ENCODE measurements at places on chromosomes 5 and 9.

- no peak for DNase-seq
Measured at GRCh38 chr5:150419630-150420270, 7.0 kb upstream of the CD74 start.

DNA sequence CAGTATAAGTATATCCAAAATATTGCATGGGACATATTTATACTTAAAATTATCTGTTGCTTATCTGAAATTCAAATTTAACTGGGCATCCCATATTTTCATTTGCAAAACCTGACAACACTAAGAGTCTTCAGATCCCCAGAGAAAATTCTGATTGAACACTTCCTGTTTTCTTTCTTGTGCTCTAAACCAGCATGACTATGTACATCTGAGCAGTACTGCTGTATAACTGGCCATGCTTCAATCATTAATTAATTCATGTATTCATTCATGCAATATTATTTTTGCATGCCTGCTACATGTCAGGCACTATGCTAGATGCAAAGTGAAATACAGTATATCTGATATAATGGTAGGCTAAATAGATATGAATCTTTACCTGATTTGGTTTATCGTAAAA, 461.2 kb downstream of the TLR4 start:
- no peak for DNase-seq

DNA sequence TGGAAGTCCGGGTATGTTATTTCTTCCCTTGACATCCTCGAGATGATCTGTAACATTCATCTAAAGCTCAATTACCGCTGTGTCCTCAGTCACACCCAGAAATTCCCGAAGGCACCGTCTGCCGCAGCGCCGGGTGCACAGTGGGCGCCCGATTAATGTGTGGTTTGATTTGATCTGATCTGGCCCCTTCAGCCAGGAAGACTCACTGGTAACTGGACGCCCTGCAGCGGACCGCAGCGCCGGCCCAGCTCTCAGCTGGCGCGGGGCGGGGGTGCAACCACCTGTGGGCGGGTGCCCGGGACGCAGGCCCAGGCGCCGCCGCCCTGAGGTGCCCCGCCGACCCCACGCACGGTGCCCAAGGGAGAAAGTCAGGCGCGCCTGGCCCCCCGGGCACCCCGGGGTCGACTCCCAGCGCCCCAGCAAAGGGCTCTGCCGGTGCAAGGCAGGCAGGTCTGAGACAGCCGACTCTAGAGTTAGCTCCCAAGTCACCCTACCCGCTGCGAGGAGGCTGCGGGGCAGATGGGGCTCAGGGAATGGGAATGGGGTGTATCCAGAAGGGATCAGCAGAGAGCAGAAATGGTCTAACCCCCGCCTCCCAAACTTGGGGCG, 1.7 kb downstream of the EPB41L4B start:
- no peak for DNase-seq

GRCh38 chr9:105679257-105680022, 14.9 kb upstream of the TMEM38B start:
- DNase-seq: no peak

DNA sequence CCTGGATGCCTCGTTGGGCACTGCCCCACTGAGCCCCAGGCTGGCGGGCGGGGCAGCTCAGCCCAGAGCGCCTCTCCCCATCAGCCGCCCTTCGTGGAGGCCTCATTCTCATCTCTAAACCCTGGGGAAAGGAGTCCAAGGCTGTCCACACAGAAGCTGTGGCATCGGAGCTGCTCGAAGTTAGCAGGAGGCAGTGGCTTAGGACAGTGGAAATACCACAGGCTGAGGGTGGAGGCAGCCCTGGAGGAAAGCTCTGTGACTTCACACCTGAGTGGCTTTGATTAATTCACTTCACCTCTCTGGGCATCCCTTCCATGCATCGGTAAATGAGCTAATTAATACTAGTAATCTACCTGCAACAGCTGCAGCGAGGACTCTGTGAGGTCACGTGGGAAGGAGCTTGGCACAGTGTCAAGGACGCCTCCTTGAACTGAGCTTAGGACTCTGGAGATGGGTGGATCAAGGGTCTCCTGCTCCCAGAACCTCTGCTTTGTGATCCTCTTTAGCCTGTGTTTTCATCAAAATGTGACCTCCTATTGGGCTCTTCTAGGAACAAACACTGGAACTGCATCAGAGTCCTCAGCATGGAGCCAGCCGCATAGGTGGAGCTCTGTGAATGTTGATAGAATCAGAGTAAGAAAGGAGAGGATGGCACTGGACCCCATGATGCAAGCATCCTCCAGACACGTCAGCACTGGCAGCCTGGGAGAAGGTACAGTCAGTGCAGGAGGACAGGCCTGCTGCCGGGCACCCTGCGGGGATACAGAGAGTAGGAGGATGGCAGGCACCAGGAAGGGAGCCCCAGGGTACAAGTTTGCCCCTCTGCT, 842 bp upstream of the ANGPTL2 start:
- no peak for DNase-seq

GRCh38 chr9:104173067-104173466, 79.0 kb downstream of the SMC2 start:
- DNase-seq: no peak

DNA sequence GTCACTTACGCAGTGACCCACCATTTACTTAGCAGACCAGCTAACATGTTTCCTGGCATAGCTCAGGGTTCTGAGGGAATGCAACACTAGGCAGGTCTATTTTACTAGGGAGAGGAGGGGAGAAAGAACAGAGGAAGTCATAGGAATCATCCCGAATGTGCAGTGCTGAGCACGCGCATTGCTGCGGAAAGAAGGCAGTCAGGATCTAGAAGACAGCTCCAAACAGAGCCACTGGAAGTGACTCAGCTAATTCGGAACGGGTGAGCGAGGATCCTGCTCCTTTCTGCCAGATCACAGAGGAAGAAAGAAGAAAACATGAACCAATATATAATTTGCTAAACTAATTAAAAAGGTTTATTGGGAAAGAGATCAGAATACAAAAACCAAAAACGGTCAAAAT, 339.8 kb downstream of the EFNA5 start:
- no peak for DNase-seq

DNA sequence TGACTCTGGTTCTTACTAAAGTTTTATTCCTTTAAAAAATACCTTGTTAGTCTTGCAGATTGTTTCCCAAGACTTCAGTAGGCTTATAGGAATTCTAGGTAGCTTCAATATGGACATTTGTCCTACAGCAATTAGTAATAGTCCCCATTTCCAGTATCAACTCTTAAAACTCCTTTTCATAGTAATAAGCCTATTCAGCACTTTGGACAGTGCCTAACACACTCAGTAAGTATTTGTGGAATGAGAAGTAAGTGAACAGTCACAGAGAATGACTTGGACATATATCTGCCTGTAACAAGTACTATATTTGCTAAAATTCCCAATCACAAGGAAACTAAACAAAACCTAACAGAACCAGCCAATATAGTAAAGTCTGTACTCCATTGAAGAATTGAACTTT, 1291.8 kb upstream of the DMAC1 start:
- DNase-seq: no peak

DNA sequence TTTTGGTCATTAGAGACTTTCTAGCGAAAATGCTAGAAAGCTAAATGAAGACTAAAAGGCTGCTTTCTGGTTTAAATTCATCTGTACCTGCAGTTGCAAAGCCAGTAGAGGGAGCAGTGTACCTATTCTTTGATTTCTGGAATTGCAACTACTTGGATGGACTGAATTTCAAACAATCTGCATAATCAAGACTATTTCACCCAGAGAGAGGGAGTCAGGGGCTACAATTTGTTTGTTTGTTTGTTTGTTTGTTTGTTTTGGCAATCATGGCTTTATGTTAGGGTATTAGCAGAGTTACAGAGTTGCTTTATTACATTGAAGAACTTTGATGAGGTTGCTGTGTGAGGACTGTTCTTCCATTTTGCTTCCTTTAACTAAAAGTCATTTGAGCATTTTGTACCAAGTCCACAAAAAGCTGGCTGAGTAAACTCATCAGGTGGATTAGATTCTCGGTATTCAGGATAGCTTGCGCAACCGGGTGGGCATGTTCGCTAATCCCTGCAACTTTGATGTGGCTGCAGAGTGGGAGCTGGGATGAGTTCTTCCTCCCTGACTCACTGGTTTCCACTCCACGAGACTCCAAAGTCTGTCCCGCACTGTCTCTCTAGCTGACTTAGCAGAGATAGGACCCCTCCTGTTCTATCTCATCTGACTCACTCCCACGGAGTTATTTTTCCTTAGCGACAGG, 80.0 kb upstream of the TUT7 start:
- no peak for DNase-seq

- no peak for DNase-seq
Measured at GRCh38 chr5:88979244-88979643, 96.3 kb upstream of the MEF2C start.

DNA sequence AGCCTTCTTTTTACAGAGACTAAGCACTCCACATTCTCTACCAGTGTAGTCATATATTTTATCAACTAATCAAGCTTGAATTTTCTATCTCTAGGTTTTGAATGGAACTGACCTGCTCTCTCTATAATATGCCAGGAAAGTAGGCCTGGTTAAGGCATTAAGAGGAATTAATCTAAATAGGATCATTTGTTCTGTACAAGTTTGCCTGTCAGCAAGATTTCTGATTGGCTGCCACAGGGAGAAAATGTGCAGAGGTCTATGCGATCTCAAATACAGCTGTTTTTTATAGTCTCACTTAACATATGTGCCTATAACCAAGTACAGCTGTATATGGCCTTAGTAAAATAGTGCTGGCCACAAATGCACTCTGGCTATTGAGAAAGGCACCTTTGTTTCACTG, 418.8 kb downstream of the KDM4C start:
- DNase-seq: no peak

- no peak for DNase-seq
Measured at GRCh38 chr5:158876263-158876942, 223.3 kb downstream of the EBF1 start.

DNA sequence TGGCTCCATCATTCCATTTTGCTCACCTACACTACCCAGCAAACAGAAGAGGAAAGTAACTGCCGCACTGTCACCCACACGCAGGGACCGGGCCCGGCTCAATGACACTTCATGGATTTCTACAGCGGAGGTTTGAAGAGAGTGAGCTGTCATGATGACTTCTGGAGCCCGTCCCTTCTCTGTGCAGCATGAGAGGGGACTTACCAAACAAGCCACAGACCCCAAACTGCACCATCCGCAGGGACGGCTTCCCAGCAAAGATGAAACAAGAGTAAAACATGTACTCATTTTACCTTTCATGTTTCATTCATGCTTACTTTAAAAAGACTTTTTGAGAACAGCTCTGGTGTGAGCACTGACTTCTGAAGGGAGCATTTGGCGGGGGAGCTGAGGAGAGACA, 99.5 kb downstream of the TLE1 start:
- DNase-seq: no peak

- DNase-seq: no peak
Measured at GRCh38 chr9:125996791-125997190, 249.6 kb downstream of the PBX3 start.

DNA sequence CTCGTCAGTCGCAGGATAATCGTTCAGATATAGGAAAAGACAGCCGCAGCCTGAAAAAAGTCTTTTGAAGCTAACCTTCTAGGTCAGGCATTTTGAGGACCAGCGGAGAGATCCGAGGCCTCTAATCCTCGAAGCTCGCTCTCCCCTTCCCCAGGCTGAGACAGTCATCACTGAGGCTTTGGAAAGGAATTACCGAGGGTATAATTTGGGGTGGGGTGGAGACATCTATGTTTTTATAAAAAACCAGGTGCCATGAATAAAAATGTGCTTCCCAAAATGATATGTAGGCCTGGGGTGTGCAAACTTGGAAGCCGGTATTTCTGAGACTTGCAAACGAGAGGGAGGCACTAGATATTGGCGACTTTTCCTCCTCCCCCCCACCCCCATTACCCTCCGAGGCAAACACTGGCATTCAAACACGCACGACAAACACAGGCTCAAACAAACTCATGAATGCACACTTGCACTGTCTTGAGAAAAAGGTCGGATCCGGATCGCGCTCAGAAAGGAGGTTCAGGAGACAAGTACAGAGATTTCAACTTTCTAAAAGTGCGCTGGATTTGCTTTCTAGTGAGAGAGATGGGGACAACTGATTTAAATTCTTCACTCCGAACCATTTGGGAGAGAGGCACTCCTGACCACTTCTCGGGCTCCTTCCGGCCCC, 935 bp upstream of the MSX2 start:
- no peak for DNase-seq

DNA sequence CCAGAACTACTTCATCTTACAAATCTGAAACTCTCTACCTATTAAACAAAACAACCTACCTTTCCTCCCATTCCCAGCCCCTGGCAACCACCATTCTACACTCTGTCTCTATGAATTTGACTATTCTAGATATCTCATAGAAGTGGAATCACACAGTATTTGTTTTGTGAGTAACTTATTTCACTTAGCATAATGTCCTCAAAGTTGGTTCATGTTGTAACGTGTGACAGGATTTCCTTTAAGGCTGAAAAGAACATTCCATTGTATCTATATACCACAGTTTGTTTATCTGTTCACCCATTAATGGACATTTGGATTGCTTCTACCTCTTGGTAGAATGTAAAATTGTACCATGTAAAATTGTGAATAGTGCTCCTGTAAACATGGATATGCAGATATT, 70.1 kb upstream of the NXNL2 start:
- DNase-seq: no peak

- DNase-seq: no peak
Measured at GRCh38 chr9:136907011-136907914, 20.9 kb downstream of the TRAF2 start.

Data from stimulated activated CD8-positive, alpha-beta memory T cell treated with anti-CD3 and anti-CD28 coated beads, Interleukin-4, amount 100 ng/mL, for 1 hour (primary cell).